ENCODE measurements at places on chromosomes 7 and 10.

DNA sequence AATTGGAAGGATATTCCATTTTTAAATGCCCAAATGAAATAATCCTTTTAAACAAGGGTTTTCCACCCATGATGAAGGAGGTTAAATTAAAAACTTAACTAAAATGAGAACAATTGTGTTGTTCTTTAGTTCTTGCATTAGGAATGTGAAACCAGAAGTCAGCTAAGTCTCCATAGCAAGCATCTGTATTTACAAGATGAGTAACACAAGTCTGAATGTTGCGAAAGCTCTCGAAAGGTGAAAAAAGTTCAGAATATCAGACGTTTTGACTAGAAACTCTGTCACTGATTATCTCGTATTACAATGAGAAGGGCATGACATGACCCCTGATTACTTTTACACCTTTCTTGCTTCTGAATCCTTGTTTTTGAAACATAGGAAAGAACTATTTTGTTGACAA lies 149.6 kb downstream of the BICC1 start:
- no peak for DNase-seq

- DNase-seq: no peak
These were observed 206.8 kb upstream of the MTPN start for GRCh38 chr7:136183981-136184380.

DNA sequence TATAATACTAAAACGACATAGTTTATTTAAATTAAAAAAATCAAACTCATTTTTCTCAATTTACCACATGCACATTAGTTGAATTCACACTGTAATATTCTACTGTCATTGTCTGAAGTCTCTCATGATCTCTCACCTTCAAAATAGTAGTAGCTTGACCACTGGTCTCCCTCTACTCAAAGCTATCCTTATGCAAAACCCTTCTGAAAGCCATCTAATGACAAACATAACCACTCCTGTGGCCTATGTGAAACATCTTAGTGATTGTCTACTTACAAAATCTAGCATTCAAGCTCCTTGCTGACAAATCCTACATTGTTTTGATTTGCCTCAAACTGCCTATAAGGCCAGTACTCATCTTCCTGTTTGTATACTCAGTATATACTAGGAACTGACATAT lies 606.0 kb upstream of the GHITM start:
- no peak for DNase-seq

GRCh38 chr7:100485471-100485876 lies 1.7 kb downstream of the NYAP1 start:
- DNase-seq: no peak

GRCh38 chr10:108445746-108446145 lies 1281.2 kb upstream of the SORCS1 start:
- no peak for DNase-seq

GRCh38 chr7:46189255-46189790 lies 268.3 kb upstream of the IGFBP3 start:
- DNase-seq: no peak

- no peak for DNase-seq
These were observed 86.7 kb upstream of the TMEM168 start for GRCh38 chr7:112876877-112877276.

- no peak for DNase-seq
These were observed 86.7 kb upstream of the IKZF1 start for GRCh38 chr7:50217821-50218281.

GRCh38 chr7:130960208-130960988 lies 226.4 kb upstream of the KLF14 start:
- DNase-seq: no peak

GRCh38 chr7:76425156-76425555 lies 406 bp downstream of the ZP3 start:
- no peak for DNase-seq

GRCh38 chr7:114919587-114919986 lies 2.3 kb upstream of the MDFIC start:
- no peak for DNase-seq

- no peak for DNase-seq
These were observed 26.0 kb upstream of the PLEKHA1 start for GRCh38 chr10:122348512-122348911.

DNA sequence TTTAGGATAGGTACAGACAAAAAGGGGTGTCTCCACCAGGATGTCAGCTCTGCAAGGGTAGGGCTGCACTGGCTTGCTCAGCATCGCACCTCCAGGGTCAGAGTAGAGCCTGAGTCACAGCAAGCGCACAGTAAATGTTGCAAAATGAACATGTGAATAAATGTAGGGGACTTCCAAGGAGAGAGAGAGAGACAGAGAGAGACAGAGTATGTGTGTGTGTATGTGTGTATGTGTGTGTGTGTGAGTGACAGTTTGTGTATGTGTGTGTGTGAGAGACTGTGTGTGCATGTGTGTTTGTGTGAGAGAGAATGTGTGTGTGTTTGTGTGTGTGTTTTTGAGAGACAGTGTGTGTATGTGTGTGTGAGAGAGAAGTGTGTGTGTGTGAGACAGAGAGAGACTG lies 163.3 kb downstream of the RPS24 start:
- DNase-seq: no peak

All from thoracic aorta (tissue), 2 donors.